Activated CD4-positive, alpha-beta T cell treated with anti-CD3 and anti-CD28 coated beads, Interleukin-2, amount 10 ng/mL, durations not matched to agents 24 days and 14 days (primary cell): ENCODE measurements at places on chromosomes 2 and 18.
A peak's percentile ranks its signal among the peaks of the same experiment; 100 is the strongest.

- peak; percentile 81 for DNase-seq
Observed at GRCh38 chr2:127084611-127085316, 22.2 kb downstream of the BIN1 start.

DNA sequence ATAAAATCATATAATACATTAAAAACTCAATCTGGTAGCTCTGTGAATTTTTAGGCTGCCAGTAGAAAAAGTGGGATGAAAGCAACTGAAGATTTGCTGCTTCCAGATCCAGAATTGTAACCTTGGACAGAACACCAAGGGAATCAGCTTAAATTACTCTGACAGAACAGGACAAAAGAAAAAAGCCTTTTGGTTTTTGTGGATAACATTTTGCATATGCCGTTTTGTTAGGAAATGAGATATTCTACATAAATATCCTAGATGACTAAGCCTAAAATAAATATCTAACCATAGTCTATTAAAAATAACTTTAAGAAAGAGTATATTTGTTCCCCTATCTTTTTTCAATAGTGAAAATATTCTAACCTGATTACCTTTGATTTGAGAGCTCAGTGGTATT is 148.7 kb upstream of the DOCK10 start:
- DNase-seq: no peak

DNA sequence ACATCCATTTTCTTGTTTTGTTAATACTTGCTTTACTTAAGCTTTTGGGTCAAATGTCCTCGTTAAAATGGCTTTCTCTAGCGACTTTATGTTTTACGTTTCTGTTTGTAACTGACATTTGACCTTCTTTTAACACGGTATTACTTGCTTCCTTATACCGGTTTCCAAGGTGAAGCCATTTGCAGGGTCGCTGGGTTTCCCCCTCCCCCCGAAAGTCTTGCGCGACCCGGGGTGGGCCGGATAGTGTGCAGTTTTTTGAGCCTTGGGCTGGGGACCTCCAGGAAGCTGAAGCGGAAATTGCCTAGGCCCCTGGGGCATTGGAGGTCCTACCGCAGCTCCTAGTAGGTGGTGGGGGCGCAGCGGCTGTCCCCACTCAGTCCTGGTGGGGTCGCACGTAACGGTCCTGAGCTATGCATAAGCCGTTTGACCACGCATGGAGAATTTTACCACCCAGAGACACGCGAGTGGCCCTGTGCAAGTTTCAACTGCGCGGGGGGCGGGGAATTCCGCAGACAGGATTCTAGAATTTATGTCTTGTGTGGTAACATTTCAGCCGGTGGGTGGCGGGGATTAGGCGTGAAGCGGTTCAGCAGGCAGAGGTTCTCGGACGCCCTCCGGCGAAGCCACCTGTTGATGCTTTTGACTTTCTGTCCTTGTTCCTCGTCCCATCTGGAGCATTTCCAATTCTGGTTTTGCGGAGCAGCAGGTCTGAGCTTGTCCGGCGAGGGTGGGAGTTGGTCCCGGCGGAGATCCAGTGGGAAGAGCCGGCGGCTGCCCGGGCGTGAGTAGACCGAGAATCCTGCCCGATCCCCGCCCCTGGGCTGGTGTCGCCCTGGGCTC is 2.4 kb downstream of the CFLAR start:
- peak; percentile 95 for DNase-seq

DNA sequence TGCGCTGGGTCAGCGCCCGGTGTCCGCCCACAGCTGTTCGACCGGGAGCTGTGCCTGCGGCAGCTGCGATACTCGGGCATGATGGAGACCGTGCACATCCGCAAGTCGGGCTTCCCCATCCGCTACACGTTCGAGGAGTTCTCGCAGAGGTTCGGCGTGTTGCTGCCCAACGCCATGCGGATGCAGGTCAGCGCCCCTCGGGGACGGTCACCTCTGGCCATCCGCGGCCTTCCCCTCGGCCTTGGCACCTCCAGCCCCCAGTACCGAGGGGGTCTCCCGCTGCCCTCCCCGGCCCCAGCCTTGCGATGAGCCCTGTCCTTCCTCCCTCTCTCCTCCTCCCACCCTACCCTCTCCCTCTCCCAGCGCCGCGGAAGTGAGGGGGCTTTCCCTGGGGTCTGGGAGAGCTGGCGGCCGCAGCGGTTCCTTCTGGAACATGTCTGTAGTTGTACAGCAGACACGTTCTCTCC is 53.2 kb upstream of the GPR17 start:
- no peak for DNase-seq

- no peak for DNase-seq
Observed at GRCh38 chr18:62164310-62164709, 22.5 kb downstream of the PIGN start.

GRCh38 chr2:30412047-30412683 is 34.9 kb upstream of the LCLAT1 start:
- no peak for DNase-seq

DNA sequence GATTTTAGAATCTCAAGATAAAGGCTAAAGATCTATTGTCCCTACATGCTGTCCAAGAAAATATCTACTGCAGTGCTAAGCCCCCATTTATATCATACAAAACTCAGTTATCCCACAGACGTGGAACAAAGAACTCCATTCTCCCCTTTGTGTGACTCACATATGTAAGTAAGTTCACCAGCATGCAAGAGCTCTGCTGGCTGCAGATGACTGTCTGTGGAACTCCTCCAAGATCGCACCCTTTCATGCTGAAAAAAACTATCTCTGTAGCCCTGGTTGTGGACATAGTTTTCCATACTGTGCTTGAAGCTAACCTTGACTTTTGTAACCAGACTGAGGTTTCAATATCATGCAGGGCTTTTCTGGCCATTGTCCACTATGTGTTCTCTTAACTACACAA is 207.1 kb downstream of the ZNF521 start:
- DNase-seq: no peak

DNA sequence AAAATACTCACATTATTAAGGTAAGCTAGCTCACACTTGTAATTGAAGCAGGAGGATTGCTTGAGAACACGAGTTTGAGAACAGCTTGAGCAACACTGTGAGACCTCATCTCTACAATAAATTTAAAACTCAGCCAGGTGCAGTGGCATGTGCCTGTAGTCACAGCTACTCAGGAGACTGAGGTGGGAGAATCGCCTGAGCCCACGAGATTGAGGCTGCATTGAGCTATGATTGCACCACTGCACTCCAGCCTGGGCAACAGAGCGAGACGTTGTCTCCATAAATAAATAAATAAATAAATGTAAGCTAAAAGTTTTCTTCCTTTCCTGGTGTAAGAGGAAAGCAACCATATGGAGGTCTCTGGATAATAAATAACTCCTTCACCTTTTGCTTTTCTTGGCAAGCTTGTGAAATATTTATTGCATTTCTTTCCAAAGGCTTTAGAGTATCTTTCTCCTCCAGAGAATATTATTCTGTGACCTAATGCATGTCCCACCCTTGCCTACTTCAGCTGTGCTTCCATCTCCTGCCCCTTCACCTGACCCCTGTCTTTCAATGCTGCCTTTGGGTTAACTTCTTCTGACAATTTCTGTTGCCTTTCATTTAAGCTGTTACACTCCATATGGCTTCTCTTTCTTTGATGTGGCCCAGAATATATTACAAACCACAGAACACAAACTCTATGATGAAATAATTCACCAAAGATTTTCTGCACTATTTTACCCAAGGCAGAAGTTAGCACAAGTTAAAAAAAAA is 280.7 kb upstream of the RND3 start:
- no peak for DNase-seq
